Stomach (tissue), 19 donors: ENCODE measurements at places on chromosomes 13 and 19. TPM values are rescaled to one million over a fixed set of nuclear protein-coding genes. Genes with fewer than 3 reads are reported as not detected.

The NLRP11 gene
- total RNA-seq, result not detected

The ZNF534 gene
- not detected for total RNA-seq

The THSD1 gene
- total RNA-seq, result 0.58 TPM

The GEMIN7 gene
- total RNA-seq, result 1.8 TPM

The ZNF606 gene
- 6.8 TPM for total RNA-seq

The MEF2B gene
- not detected for total RNA-seq

The RB1 gene
- 42.5 TPM for total RNA-seq

DNA sequence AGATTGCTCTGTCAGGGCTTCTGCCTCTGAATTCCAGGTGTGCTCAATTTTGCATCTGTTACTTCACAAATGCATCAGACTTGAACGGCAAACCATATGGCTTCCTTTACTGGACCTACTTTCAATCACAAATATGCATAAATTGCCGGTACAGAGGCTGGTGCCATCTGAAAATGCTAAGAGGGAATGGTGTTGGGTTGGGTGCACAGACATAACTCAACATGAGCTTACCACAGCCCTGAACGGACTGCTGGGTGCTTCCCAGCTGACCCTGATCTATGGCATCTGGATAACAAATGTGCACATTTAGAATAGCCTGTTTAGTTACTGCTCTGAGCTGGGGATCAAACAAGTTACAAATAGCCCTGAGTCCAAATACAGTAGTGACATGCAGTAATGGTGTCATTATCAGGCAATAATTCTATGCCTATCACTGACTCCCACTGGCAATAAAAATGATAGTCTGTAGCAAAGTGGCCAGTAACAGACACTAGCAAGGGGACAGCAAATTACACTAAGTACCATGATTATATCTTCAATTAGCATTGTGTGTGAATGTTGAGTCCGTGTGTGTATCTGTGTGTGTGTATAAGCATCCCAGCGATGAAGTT is 927.3 kb downstream of the DIAPH3 start:
- no peak for DNase-seq

- DNase-seq, result no peak
These were observed 144.8 kb downstream of the DACH1 start for GRCh38 chr13:71722206-71722605.

DNA sequence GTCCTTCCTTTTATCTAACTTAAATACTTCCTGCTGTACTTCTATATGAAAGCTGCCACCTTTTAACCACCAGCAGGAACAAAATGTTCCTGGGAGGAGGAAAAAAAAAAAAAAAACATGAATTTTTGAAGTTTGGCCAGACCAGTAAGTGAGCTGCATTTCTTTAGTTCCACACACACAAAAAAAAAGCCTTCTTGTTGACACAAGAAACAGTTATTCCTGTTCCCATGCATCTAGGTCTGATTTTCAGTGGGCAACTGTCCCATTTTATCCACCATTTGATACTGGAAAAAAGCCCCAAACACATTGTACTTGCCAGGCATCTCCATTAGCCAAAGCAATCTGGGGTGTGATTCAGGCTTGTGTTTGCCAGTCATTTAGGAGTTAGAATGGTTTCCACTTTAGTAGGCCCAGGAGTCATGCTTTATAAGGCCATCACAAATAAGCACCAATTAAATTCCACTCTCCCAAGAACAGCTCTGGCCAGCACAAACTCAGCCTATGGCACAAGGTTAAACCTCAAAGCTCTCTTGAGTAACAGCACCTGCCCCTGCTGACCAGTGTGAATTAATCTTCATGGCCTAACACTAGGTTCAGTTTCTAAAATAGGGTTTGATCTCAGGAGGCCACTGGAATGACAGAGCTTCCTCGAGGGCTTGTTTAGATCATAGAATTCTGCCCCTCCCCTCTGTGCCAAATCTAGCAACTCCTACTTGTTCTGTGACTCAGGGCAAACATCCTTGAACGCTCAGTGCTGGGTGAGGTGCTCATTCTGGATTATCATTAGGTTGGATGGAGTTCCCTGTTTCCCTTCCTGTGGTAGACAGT is 67.1 kb downstream of the NUFIP1 start:
- DNase-seq, result peak; percentile 72

- no peak for DNase-seq
These were observed 715.8 kb downstream of the UQCRFS1 start for GRCh38 chr19:28497137-28497536.

GRCh38 chr13:34863360-34864135 is 78.5 kb upstream of the NBEA start:
- no peak for DNase-seq

GRCh38 chr19:13012690-13013608 is 17.7 kb downstream of the NFIX start:
- peak; percentile 51 for DNase-seq

GRCh38 chr13:113920606-113921286 is 53.1 kb downstream of the C13orf46 start:
- peak; percentile 10 for DNase-seq

GRCh38 chr13:45180713-45181601 is 19.9 kb downstream of the KCTD4 start:
- DNase-seq, result no peak

GRCh38 chr13:89052699-89053098 is 1381.5 kb downstream of the SLITRK5 start:
- DNase-seq, result no peak

DNA sequence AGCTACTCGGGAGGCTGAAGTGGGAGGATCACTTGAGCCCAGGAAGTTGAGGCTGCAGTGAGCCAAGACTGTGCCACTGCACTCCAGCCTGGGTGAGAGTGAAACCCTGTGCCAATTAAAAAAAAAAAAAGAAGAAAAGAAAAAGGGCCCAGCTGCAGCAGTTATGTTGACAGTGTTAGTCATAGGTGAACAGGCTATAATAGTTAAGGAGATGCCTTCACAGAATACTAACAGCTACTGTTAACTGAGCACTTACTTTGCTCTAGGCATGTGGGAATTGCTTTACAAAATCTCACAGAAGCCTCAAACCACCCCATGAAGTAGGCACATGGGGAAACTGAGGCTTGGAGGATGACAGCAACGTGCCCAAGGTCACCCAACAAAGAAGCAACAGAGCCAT is 3.9 kb downstream of the FBXO17 start:
- DNase-seq, result no peak
